Esophagus squamous epithelium (tissue), 5 donors: ENCODE measurements at places on chromosomes 2 and 18.

GRCh38 chr2:3112131-3112530 is 265.5 kb downstream of the EIPR1 start:
- no peak for DNase-seq

DNA sequence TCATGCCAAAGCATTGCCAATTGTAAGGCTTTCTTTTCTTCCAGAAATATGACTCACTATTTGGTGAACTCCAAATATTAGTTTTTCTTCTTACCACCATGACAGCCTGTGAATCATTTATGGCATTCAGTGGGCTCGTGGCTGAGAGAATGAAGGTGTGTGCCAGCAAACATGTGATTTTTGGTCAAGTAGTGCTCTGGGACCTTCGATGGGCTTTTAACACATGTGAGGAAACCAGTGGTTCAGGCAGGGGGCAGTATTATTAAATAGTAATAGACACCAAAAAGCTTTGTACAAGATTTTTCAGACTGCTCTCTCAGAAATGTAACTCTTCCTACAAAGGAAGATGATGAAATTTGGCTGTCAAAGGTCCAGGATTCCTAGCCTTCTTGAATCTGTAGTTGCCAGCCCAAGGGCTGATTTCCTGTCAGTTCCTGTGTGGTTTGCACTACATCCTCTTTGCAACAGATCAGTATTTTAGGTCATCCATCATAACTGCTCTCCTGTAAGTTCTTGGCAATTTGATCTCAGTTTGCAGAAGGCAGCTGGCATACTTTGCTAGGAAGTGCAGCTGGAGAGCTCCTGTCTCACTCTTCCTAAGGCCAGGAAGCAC is 64.3 kb downstream of the BABAM2 start:
- DNase-seq, result peak; percentile 2

GRCh38 chr2:237195396-237196120 is 109.9 kb downstream of the COPS8 start:
- no peak for DNase-seq

DNA sequence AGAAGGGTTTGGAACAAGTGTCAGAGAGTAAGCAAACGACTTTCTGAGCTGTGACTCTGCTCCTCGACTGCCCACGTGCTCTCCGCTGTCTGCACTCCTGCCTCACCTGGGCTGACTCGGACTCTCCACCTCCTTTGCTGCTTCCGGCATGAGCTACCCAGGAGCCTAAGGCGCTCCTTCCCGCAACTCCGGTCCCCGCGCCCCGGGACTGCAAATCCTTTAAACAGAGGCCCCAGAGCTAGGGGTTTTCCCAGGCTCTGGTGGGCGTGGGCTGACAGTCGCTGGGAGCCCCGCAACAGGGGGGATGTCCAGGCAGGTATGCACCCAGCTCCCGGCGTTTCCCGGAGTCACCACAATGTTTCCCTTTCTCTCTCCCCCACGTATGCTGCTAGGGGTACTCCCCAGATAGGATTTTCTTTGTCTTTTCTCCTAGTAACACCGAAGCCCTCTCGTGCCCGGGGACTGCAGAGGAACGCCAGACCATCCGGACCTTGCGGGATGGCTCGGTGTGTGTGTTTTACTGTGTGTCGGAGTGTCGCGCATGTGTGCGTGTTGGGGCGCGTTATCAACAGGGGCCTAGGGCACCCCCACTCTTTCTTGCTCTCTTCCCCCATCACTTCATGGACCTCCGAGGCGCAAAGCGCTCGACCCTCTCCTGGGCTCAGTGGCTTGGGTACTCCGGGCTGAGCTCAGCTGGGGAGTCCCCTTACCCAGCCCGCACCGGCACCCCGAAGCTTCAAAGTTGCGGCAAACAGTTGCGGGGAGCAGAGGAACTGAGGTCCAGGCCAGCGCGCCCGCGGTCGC is 691 bp upstream of the THSD7B start:
- no peak for DNase-seq

- no peak for DNase-seq
Observed at GRCh38 chr2:207865210-207865609, 95.5 kb upstream of the FZD5 start.

GRCh38 chr2:28291811-28292440 is 100.7 kb upstream of the FOSL2 start:
- no peak for DNase-seq

- no peak for DNase-seq
Observed at GRCh38 chr2:179422037-179422643, 157.5 kb upstream of the SESTD1 start.
